ENCODE measurements at places on chromosomes 3 and 15.
A peak's percentile ranks its signal among the peaks of the same experiment; 100 is the strongest.

DNA sequence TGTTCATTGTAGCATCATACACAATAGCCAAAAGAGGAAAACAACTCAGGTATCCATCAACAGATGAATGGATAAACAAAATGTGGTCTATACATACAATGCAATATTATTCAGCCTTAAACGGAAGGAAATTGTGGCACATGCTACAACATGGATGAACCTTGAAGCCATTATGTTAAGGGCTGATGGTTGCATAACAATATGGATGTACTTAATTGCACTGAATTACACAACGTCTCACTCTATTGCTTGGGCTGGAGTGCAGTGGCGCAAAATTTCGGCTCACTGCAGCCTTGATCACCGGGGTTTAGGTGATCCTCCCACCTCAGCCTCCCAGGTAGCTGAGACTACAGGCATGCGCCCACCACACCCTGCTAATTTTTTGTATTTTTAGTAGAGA is 7.0 kb upstream of the TMEM62 start:
- DNase-seq, result no peak

- DNase-seq, result peak; percentile 36
These were observed 1.1 kb downstream of the CMTM7 start for GRCh38 chr3:32392536-32393302.

DNA sequence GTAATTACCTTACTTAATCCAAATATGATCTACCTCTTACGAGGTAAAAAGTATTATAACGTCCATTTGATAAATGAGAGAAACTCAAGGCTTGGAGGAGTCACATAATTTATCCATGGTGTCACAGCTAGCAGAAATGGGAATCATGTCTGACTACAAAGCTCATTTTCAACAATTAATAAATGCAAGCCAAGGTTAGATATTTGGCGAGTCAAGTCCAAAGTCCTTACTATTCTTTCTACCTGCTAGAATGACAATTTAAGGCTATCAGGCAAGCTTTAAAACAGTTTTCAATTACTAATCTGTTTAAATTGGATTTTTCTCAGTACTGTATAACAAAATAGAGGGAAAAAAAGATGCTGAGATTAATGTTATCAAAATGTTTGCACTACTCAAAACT is 68.6 kb downstream of the DLG1 start:
- no peak for DNase-seq

DNA sequence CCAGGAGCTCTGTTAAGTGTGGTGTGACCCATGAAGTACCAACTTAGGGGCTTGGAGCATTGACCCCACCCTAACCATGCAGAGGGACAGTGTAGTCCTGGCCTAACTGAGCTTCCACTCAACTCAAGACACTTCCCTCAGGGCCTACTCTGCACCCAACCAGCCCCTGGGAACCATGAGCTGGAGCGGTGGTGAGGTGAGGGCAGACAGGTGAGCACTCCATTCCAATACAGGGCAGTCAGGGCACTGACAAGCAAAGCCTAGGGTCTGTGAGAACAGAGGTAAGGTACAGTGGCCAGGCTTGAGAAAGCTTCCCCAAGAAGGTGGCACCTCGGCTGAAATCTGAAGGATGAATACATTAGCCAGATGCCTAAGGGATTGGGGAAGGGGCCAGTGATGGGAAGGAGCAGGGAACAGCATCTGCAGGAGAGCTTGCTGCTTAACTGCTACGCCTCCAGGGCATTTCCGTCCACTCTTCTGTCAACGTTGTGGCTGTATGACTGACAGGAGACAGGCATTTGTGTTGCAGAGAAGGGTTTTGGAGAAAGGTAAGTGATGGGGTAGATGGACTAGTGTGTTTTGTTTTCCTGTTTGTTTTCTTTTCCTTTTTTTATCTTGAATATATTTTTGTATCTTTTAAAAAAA is 243.5 kb upstream of the TRIM42 start:
- DNase-seq, result no peak

GRCh38 chr3:168156479-168156878 is 60.8 kb upstream of the GOLIM4 start:
- no peak for DNase-seq

DNA sequence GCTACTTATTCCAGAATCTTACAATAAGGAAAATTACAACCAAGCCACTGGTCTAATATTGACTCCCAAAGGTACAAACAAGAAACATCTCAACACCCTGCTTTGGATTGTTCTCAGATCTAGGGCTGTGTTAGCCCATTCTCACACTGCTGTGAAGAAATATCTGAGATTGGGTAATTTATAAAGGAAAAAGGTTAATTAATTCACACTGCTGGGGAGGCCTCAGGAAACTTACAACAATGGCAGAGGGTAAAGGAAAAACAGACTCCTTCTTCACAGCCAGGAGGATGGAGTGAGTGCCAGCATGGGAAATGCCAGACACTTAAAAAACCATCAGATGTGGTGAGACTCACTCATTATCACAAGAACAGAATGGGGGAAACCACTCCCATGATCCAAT is 208.3 kb downstream of the ULK4 start:
- no peak for DNase-seq

DNA sequence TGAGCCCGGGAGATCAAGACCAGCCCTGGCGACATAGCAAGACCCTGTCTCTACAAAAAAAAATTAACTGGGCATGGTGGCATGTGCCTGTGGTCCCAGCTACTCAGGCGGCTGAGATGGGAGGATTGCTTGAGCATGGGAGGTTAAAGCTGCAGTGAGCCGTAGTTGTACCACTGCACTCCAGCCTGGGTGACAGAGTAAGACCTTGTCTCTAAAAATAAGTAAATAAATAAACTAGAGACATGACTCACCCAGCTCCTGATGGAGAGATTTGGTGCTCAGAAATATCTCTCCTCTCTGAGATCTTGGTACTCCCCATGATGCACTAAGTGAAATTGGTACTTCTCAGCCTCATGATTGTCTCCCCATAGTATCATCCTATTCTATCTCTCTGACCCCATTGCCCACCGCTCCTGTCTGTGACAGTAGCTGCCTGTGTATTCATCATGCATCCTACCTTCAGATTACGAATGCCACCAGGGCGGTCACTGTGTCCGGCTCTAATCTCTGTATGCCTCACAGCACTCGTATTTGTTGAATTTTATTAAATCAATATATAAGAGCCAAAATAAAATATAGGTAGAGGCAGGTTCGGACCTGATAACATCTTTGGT is 50.9 kb downstream of the ABHD2 start:
- DNase-seq, result no peak

DNA sequence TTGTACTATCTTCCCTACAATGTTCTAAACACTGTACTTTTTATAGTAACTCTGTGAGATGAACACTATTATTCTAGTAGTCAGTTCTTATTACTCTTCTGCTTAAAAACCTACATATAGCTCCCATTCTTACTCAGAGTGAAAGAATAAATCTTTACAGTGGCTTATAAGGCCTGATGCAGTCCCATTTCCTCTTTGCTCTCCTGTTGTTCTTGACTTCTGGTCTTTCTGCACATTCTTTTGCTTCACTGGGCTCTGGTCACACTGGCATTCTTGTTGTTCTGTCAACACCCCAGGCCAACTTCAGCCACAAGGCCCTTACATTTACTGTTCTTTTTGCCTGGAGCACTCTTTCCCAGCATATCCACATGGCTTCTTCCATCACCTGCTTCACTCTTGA is 58.2 kb upstream of the TP63 start:
- DNase-seq, result no peak
